Stimulated activated CD8-positive, alpha-beta memory T cell treated with anti-CD3 and anti-CD28 coated beads, Interleukin-15, amount 100 ng/mL, for 1 hour (primary cell): ENCODE measurements at places on chromosomes 5 and 9.

DNA sequence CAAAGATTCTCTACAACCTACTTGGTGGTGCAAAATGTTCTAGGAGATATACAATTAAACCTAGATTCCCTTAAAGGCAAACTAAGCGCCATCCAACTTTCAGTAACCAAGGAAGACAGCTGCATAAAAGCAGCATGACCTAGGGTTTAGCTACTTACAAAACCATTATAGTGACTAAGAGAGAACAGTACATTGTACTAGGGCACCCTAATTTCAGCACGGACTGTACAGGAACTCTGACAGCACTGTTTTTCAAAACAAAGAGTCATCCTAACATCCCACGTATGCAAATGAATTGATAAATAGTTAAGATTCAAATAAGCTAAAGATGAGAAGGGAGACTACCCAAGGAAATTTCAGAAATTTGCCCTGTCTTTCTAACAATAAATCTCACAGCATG, 30.0 kb downstream of the STRBP start:
- DNase-seq: no peak

- no peak for DNase-seq
These were observed 40.8 kb upstream of the ANKRD31 start for GRCh38 chr5:75277463-75277862.

DNA sequence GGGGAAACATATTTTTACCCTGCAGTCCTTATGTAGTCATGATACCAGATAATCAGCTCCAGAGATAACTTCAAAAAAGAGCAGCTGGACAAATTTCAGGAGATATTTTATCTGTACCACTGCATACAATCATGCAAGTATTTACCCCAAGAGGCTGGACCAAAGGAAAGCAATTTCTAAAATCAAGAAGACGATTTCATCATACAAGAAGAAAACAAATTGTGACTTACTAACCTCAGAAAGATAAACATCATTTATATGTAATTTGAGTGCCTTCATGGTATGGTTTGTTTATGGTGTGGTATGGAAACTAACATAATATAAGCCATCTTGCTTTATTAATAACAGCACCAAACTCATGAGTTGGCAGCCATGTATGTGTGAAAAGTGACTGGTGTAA, 603.6 kb downstream of the PSAT1 start:
- DNase-seq: no peak

GRCh38 chr5:100641833-100642232, 106.7 kb downstream of the FAM174A start:
- DNase-seq: no peak

GRCh38 chr5:174511714-174512253, 212.6 kb upstream of the MSX2 start:
- no peak for DNase-seq

GRCh38 chr9:129509533-129509928, 111.4 kb downstream of the C9orf50 start:
- DNase-seq: no peak
